Body of pancreas (tissue), 4 donors: ENCODE measurements at places on chromosomes 1 and 21.
A peak's percentile ranks its signal among the peaks of the same experiment; 100 is the strongest.

- no peak for DNase-seq
Observed at GRCh38 chr1:113666126-113666525, 93.2 kb downstream of the PHTF1 start.

- DNase-seq = no peak
Observed at GRCh38 chr1:176811511-176812288, 348.7 kb downstream of the PAPPA2 start.

DNA sequence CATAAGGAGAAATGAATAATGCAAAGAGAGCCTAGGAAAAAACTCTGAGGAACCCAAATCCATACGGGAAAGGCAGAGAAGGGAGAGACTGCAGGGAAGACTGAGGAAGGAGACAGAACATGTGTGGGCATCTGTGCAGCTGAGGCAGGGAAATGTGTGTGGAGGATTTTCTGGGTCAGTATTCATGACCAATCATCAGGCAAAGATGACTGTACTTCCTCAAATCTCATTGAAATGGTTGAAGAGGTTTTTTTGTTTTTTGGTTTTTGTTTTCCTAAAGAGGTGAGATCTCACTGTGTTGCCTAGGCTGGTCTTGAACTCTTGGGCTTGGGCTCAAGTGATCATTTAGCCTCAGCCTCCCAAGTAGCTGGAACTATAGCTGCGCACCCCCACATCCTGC lies 15.7 kb downstream of the DIP2A start:
- no peak for DNase-seq

DNA sequence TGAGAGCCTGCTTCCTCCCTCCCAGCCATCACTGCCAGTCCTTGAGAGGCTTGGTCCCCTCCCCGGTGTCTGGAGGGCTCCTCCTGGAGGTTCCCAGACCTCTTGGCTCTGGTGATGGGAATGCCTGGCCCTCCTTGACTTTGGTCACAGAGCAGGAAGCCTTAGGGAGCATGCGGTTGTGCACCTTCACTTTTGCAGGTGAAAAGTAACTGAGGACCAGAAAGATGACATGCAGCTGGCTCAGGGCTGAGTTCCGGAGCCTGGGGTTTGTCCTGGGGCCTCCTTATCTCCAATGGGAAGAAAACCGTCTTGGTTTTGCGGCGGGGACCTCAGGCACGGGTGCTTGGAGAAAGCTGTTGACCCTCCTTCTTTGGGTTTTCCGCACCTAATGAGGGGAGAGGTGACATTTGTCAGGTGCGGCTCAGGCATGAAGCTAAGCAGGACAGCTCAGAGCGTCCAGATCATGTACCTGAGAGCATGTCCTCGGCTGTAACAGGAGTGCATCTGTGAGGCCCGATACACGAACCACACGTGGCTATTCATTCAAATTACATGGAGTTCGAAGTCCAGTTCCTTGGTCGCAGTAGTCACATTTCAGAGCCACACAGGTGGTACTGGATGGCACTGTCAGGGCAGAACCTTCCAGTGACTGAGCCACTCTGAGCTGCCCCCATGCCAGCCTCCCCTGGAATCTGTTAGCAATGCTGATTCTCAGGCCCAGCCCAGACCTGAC lies 608 bp upstream of the MX2 start:
- no peak for DNase-seq

DNA sequence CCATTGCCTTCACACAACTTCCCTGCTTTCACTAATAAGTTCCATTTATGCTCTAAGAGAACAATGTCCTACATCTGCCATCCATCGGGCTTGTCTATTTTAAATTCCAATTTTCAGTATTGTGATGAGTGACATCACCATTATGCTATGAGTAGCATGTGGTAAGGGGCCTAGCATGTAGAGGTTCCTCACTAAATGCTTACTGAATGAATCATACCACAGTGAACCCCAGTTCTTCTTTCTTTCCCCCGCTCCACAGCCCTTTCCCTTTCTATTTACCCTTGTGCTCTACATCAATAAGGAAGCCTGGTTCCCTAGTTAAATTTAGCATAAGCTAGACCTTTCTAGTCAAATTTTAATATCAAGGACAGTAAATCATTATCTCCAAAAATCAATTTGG lies 195.0 kb upstream of the RGS18 start:
- DNase-seq = no peak

GRCh38 chr1:76284842-76285241 lies 210.3 kb downstream of the ST6GALNAC3 start:
- DNase-seq = no peak

DNA sequence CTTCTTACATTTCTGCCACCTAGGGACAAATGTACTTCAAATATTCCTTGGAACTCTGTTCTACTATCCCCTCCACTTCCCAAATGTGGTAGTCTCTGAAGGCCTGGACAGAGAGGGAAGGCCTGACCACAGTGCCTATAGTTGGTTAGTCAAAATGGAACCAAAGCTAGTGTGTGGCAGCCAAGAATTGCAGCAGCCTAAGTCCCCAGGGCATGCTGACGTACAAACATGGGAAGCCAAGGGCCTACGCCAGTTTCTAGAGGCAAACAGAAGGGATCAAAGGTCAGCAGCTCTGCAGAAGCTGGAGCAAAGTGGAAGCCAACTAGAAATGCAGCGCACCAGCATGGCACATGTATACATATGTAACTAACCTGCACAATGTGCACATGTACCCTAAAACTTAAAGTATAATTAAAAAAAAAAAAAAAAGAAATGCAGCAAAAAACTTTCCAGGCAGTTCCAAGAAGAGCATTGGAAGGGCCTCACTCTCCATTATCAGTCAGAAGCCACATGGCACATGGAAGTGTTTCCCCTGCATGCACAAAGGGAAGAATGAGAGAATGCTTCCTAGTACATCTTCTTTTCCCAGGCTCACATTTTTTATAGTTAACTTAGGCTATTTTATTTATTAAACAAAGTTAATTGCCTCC lies 39.4 kb upstream of the GADD45A start:
- peak; percentile 88 for DNase-seq

GRCh38 chr1:230504310-230504709 lies 78.2 kb upstream of the PGBD5 start:
- DNase-seq = no peak

- DNase-seq = no peak
Observed at GRCh38 chr1:32047701-32048100, 25.0 kb upstream of the TMEM39B start.

DNA sequence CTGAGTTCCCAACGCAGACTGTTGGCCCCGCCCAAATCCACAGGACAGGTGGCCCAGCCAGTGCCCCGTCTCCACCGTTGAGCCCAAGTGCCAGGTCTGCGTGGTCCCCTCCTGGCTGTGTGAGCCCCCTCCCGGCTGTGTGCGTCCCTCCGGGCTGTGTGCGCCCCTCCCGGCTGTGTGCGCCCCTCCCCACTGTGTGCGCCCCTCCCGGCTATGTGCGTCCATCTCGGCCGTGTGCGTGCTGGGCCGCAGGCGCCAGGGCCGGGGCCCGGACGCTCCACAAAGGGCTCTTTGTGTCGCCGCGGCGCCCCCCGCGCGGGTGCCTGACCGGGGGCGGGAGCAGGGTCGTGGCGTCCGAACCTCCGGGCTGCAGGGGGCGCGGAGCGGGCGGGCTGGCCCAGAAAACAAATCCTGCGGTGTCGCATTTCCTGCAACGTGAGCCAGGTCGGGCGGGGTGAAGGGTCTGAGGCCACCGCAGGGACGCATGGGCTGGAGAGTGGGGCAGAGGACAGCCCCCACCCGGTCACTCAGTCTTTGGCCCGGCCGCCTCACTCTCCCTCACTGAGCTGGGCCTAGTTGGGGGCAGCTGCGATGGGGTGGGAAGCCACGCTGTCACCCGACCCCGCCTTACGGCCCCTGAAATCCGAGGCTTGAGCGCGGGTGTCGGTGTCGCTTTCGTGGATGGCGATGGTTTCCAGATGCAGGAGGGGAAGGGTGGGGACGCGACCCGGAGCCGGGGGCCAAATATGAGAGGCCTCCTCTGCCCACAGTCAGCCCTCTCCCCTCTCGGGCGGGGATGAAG lies 18.8 kb downstream of the TNFRSF25 start:
- DNase-seq = no peak

DNA sequence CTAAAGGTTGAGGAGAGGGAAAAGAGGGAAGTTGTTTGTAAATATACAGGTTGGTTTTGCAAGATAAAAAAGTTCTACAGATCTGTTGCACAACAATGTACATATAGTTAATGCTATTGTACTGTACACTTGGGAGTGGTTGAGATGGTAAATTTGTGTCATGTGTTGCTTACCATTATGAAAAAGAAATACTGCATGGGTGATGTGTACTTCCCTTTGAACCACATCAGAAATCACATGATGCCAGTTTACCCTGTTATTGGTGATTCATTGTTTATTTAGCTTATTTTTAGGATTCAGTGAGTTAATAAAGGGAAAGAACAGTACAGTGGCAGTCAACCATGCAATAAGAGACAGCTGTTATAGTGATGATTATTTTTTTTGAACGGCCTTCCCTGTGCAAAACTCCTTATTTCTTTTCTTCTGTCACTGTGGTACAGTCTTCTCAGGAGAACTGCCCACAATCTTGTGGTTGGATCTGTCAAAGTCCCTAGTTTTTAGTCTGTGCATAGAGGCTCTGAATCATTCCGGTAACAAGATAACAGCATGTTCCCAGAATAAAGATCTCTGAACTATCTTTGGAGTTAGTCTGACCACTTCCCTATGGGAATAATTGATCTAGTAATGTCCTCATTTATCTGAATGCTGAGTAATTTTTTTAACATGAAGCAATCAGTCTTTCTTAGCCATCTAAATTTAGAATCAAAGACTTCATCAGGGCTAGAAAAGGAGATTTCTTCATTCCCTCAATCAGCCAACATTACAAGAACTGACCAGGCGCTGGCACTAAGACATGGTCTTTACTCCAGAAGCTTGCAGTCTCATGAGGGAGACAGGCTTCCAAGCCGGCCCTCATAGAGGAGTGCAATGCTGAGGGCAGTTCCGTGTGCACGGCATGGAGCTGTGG lies 84.2 kb downstream of the SH3GLB1 start:
- no peak for DNase-seq

- no peak for DNase-seq
Observed at GRCh38 chr1:177928194-177928593, 41.7 kb downstream of the SEC16B start.

DNA sequence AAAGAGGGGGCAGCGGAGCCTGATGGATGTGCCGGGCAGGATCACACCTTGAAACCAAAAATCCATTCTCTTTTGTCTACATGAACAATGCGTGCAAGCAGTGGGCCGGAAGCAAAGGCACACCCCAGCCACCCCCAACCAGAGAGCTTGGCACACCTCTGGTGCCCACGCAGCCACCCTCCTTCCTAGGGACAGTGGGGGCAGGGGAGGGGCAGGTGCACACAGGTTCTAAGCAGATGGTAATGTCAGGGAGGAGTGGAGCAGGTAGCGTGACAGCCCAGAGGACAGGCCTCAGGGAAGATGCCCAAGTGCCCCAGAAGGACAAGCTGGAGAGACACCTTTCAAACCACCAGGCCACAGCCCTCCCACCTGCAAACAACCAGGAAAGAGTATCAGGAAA lies 36.5 kb downstream of the SYF2 start:
- DNase-seq = no peak

DNA sequence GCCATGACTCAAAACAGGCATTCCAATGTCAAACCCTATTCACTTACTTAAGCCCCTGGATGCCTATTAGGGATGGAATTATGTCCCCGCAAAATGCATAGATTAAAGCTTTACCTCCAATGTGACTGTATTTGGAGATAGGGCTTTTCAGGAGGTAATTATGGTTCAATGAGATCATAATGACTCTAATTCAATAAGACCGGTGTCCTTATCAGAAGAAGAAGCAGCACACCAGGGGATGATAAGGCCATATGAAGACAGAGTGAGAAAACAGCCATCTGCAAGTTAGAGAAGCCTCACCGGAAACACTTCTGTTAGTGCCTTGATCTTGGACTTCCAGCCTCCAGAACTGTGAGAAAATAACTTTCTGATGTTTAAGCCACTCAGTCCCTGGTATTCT lies 1131.8 kb upstream of the TMPRSS15 start:
- DNase-seq = no peak

DNA sequence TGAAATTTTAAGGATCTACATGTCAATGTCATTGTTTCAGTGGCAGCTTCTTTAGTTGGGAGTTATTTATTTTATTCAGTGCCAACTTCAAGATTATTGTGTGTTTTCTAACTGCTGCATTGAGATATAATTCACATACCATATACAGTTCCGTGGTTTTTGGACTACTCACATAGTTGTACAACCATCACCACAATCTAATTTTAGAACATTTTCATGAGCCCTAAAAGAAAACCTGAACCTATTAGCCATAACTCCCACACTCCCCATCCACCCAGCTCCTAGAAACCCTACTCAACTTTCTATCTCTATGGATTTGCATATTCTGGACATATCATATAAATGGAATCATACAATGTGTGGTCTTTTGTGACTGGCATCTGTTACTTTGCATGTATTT lies 220.0 kb downstream of the LRRC40 start:
- no peak for DNase-seq

DNA sequence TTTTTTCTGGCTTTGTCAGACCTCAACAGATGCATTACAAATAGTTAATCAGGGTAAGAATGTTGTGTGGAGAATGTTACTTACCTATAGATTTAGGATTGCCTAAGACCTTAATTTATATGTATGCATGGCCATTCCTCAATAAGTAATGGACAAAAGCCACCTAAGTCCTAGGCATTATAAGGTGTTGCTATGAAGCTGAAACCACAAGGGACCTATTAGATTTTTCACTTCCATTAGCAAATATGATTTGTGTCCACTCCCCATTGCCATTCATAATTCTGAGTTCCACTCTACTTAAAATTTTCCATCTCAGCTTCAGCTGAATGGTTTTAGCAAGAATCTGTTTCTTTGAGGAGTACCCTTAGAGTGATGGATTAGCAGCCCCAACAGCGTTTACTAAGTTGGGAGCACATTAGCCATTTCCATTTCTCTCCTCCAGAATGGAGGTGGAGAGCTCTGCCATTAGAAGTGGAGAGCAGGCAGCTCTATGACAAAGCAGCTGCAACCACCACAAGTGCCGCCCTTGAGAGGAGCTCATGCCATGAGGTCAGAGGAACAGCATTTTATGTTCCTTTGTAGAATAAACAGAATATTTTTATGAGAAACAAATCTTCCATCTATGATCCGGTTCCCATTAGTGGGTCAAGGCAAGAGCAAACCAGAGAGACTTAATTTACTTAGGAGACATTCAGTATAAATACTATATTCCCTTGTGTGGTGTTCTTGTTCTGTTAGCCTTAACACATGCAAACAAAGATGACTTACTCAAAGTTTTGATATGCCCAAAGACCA lies 28.9 kb upstream of the C1orf87 start:
- no peak for DNase-seq

- no peak for DNase-seq
Observed at GRCh38 chr1:114062477-114063099, 83.3 kb downstream of the OLFML3 start.
